ENCODE measurements at places on chromosomes 11 and 22.

- no peak for DNase-seq
These were observed 62.4 kb upstream of the MYEOV start for GRCh38 chr11:69231466-69232018.

GRCh38 chr11:46180736-46181135, 59.5 kb upstream of the PHF21A start:
- no peak for DNase-seq

- DNase-seq = no peak
These were observed 23.8 kb downstream of the OSBP2 start for GRCh38 chr22:30718491-30718890.

DNA sequence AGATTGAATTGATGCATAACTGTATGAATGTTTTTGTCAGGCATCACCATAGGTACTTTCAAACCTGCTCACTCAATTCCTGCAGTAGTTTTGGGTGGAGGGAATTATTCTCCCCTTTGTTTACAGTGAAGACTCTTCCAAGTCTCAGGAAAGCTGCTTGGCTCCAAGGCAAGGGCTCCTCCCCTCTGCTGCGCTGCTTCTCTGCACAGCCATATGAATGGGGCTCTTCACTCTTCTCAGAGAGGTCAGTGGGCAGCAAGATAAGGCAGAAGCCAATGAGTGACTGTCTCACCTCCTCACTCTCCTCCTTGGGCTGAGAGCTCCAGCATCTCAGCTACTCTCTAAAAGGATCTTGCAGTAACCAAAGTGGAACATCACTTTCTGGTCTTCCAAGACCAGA, 165.7 kb upstream of the TTC12 start:
- DNase-seq = peak; percentile 20

- no peak for DNase-seq
These were observed 74.2 kb downstream of the ZBTB16 start for GRCh38 chr11:114133548-114134329.

- DNase-seq = no peak
These were observed 10.3 kb downstream of the APOBEC3A start for GRCh38 chr22:38967451-38968450.

DNA sequence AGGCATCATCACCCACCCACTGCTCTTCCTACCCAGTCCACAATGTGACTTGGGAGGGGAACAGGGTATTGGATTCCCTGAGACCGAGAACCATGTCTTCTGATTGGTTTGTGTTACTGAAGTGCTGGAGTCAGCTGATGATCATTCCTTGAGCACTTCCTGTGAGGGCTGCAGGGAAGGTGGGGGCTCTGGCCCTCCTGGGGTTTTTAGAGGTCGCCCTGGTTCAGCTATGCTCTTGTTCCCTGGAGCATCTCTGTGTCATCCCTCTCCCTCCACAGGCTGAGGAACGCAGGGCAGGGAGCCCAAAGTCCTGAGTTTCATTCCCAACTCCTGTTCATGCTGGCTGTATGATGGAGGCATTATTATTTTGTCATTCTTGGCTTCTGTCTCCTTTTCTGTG, 6.7 kb downstream of the ZC3H7B start:
- no peak for DNase-seq

GRCh38 chr11:134266440-134266839, 9.7 kb upstream of the GLB1L3 start:
- no peak for DNase-seq

- DNase-seq = no peak
These were observed 29.3 kb downstream of the ZBTB16 start for GRCh38 chr11:114088836-114089235.

DNA sequence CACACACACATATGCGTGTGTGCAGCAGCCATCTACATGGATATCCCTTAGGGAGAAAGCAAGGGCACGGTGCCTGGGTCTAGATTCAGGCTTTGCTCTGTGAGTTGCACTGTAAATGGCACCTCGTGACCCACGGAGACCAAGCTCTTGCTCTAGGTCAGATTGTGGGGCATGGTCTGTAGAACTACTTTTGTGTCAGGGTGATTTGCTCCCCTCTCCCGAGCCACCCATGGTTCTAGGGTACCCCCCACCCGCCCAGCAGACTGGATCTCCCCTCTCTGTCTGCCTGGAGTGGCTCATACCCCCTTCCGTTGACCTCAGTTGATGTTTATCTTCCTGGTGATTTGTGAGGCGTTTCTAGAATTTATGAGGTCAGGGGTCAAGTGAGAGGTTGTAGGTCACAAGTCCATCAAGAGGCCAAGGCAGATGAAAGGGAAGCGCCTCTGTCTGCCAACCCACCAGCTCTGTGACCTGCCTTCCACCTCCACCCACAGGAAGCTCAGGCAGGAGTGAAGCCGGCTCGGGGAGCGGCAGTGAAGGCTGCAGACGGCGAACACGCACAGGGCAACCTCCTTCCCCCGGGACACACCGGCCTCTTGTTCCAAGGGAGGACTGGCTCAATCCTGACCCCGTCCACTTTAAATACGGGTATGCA, 76.2 kb upstream of the TTLL12 start:
- DNase-seq = no peak

- no peak for DNase-seq
These were observed 11.4 kb downstream of the SLC16A8 start for GRCh38 chr22:38072322-38073149.

DNA sequence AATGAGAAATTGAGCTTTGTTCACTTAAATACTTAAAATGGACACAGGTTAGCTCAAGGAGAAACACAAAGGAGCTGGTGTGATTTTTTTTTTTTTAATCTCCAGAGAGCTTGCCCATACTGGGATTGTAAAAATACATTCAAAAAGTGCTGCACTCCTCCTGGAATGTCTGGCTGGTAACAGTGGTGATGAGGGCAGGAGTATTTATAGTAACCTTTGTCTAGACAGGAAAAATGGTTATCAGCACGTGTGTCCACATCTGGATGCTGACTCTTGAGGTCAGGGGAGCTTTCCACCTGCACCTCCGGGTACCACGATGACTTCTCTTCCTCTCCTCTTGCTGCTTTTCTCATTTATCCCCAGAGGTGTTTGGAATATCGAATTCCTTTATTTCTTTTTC, 30.1 kb downstream of the EXT2 start:
- DNase-seq = no peak

DNA sequence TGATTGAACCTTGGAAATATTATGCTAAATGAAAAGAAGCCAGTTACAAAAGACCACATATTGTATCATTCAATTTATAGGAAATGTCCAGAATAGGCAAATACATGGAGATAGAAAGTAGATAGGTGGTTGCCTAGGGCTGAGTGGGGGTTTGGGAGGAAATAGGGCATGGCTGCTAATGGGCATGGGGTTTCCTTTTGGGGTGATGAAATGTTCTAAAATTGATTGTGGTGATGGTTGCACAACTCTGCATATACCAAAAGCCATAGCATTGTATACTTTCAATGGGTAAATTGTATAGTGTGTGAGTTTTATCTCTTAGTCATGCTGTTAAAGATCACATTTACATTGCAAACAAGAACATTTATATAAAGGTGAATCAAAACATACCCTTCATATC, 48.7 kb downstream of the LDLRAD3 start:
- no peak for DNase-seq

DNA sequence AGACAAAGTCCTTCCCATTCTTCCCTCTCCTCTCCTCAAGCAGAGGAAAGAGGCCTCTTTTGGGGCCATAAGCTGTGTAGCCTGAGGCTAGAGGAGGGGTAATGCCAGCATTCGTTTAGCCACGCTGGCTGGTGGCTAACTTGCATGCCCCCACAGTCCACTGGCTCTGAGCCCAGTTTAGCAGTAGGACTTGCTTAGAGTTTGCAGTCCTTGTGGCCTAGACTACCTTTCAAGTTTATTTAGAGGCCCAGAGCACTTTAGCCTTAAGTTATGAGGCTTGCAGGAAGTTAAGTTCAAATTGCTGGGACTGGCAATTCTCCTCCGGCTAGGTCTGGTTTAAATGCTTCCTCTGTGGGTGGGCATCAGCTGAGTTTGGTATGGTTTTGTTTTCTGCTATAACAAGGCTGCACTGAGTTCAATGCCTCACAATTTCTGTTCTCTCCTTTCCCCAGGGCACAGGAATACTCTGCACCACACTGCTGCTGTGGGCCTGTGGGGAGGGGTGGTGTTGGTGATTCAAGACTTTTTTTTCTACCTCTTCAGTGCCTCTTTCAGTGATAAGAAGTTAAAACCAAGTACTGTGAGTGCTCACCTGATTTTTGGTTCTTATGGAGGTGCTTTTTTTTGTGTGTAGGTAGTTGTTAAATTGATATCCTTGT, 281.0 kb upstream of the C11orf87 start:
- DNase-seq = peak; percentile 13

- DNase-seq = no peak
These were observed 97.8 kb upstream of the CSNK2A3 start for GRCh38 chr11:11450744-11451362.

DNA sequence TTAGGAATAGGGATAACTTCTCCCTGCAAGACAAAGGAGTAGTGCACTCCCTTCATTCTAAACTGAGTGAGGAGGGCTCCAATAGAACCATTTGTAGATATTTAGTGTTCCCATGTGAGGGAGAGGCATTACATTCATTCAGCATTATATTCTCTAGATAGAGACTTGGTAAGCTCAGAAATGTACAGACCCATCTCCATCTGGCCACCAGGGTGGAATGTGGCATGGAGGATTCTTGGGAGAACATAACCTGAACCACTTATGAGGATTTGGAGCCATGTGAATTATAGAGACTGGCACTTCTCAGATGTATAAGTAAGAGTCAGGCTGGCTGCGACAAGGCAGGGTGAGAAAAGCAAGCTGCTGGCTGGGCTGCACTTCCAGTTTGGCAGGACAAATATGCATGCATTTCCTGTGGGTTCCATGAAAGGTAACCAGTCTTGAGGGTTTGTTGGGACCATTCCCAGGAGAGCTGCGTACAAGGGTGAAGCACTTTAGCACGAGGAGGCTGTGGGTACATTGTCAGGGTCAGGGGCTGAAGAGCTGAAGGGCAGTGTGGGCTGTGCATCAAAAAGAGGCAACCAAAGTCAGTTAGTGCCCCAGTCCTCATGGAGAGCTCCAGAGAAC, 9.2 kb downstream of the RRP8 start:
- DNase-seq = no peak

GRCh38 chr11:130159657-130160497, at the start of gene ST14:
Gene ST14 (plus strand): TSS chr11:130159782. CDS start chr11:130159980, 198 bp downstream.
- DNase-seq = peak; percentile 76

DNA sequence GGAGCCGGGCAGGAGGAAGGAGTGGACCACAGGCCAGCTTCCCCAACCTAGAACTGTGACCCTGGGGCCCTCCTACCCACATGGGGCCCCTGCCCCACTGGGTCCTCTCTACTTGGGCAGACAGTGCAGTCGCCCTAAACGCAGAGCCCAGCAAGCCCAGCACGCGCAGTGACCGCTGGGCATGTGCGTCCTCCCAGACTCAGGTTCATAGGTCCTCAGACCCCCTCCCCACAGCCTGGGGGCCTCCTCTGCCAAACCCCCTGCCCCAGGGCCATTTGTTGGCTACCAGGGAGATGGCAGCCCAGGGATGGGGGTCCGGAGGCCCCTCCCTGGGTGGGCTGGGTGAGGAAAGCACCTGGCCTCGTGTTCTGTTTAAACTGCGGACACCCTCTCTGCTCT, 23.9 kb downstream of the RTN4R start:
- no peak for DNase-seq

DNA sequence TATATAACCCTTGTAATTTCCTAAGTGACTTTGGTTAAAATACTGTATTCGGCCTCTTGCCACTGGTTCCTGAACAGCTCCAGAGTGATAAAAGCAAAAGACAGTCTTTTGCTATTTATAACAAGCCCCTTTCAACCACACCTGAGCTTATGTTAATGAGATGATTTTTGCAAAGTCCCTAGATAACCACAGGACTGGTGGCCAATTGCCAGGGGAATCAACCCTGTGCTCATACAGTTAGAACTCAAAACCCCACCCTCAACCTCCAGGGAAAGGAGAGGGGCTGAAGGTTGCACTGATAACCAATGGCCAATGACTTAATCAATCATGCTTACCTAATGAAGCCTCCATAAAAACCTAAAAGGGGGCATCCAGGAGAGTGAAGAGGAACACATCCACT, 77.9 kb downstream of the SIK3 start:
- no peak for DNase-seq

DNA sequence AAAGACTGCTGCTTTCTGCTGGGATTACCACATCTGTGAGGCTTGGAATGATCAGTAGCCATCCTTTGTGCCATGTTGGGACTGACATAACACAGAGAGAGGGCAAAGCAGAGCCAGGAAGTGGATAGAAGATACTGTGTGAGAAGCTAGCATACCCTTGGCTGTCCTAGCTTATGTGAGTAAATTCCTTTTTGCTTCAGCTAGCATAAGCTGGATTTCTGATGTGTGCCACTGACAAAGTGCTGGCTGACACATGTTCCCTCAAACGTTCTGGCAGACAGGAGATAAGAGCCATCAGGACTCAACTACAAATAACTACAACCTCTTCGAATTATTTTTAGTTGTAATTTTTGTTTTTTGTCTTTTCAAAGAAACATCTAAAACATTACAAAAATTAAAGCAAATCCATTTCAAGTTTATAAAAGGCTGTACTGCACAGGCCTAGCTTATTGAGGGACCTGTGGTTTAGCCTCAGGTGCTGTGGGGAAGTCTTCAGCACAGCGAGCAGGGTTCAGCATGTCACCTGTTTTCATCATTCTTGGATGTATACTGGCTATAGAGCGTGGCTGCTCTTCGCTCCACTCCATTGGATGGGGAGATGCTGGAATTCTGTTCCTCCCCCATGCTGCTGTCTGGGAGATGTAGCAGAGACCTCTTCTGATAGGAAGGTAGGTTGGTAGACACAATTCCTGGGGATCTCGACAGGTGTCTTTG, 120.9 kb downstream of the SWAP70 start:
- no peak for DNase-seq

DNA sequence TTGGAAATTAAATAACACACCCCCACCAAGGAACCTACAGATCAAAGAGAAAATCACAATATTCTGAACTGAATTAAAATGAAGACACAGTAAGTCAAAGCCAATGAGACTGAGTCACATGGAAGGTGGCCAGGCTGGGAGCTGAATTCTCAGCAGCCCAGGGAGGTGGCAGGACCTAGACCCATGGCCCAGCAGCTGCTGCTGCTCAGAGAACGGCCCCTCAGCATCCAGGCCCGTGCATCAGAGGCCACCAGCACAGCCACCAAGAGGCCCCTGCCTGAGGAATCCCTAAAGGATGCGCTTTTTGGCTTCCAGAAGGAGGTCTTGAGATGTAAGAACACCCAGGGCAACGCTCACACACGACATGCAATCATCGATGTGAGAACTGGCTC, 35.0 kb downstream of the TBX1 start:
- DNase-seq = no peak

DNA sequence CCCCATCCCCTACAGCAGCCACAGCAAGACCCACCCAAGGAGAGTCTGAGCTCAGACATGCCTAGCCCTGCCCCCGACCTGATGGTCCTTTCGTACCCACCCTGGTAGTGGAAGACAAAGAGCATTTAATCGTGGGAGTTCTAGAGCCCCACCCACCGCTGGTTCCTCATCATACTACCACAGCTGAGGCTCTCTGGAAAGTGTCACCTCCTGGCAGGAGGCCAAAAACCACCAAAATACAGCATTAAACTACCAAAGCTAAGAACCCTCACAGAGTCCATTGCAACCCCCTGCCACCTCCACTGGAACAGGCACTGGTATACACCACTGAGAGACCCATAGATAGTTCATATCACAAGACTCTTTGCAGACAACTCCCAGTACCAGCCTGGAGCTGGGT, 311.1 kb downstream of the TENM4 start:
- no peak for DNase-seq
